ENCODE measurements at places on chromosomes 11 and 22. TPM values are rescaled to one million over a fixed set of nuclear protein-coding genes. Genes with fewer than 3 reads are reported as not detected.

- peak; percentile 52 for DNase-seq
Observed at GRCh38 chr22:21642584-21643448, 714 bp downstream of the SDF2L1 start.

Gene ST14
- not detected for total RNA-seq

Gene PGA4
- not detected for total RNA-seq

Gene LRRN4CL
- total RNA-seq: 62.0 TPM

Gene MRGPRX4
- not detected for total RNA-seq

Gene P2RX3
- total RNA-seq: not detected

DNA sequence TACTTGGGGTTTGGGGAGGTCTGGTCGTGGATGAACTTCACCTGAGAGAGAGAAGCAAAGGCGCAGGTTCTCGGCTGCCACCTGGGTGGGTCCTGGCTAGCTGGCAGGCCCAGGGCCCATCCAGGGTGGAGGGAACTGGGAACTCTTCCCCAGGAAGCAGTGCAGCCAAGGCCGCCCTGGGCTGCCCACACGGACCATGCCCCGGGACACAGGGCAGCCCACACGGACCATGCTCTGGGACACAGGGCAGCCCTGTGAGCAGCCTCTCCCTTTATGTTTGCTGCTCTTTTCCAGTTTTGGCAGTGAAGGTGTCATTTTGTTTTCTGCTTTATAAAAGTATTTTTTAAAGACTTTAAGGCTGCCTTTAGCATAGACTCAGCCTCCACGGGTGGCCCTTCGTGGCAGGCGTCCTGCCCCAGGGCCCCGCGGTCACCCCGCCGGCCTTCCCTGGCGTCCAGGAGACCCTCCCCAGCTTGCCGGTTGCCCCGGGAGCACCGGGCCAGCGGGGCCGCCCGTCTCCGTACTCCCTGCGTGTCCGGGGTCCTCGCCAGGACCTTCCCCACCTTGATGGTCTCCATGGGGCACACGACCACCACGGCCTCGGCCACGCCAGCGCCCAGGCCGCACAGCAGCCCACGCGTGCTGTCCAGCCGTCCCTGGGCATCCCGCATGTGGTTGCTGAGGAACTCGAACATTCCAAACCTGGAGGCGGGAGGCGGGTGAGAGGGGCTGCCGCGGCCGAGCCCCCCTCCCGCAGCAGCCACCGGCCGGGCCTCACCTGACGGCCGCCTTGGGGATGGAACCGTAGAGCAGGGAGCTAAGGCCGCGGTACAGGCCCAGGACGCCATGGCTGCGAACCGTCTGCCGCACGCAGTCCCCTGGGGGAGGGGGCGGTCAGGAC lies 1.1 kb downstream of the SLC25A1 start:
- DNase-seq: no peak

- DNase-seq: no peak
Observed at GRCh38 chr11:42145311-42145710, 685.9 kb upstream of the LRRC4C start.

Gene SLC22A9
- total RNA-seq: not detected

DNA sequence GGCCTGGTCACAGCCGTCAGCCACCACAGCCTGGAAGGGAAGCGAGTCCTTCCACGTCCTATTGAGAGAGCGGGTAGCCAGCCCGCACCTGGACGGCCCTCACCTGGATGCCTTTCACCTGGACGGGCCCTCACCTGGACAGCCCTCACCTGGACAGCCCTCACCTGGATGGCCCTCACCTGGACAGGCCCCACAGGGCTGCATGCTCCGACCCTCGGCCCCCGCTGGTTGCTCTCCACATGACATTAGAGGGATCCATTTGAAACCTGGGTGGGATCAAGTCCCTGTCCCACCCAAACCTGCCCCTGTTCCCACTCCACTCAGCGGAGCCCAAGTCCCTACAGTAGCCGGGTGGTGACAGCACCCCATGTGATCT lies 3.7 kb downstream of the C1QTNF6 start:
- DNase-seq: no peak

GRCh38 chr11:109378034-109378433 lies 44.0 kb upstream of the C11orf87 start:
- peak; percentile 3 for DNase-seq

GRCh38 chr11:1012291-1012690 lies 24.2 kb downstream of the MUC6 start:
- no peak for DNase-seq

Gene SART1
- total RNA-seq: 71.2 TPM

Gene KCNJ4
- total RNA-seq: not detected

DNA sequence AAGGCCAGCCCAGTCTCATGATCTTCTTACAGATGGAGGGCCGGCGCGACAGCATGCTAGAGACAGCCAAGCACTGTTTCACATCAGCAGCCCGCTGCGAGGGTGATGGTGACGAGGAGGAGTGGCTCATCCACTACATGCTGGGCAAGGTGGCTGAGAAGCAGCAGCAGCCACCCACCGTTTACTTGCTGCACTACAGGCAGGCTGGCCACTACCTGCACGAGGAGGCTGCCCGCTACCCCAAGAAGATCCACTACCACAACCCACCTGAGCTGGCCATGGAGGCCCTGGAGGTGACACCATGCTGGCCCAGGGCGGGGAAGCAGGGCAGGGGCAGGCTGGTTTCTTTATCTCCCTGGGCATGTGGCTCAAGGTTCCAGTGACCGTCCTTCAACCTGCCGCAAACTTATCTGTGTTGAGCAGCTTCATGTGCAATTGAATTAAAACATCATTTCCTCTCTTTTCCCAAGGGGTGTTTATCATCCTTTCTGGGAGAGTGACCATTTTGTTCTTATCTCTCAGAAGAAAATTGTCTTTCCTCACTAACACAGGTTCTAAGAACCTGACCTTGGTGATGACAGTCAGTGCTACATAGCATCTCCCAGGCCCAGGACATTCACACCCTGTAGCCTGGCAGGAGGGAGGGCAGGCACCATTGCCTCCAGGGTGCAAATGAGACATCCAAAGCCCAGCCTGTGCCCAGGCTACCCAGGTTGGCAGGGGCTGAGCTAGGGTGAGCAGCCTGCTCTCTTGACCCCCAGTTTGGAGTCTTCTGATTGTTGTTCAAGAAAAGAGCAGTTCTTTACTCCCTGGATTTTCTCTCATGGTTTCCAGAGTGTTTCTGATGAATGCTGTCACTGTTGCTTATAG lies 80.7 kb downstream of the CABIN1 start:
- DNase-seq: no peak

Gene CCDC188
- 0.45 TPM for total RNA-seq

DNA sequence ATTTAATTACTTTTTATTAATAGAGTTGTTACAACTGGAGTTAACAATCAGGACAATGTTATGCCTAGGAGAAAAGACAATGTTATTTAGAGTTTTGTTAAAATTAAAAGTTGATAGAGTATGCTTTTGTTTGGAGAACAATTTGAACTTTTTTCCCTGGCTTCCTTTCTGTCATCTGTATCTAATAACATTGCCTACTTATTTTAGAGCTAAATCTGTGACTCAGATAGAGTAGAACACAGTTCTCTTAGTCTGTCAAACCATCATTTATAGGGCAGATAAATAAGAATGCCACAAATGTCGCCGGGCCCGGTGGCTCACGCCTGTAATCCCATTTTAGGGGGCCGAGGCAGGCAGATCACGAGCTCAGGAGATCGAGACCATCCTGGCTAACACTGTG lies 28.9 kb upstream of the YAP1 start:
- no peak for DNase-seq

GRCh38 chr22:49996119-49996517 lies 16.4 kb downstream of the IL17REL start:
- DNase-seq: no peak

DNA sequence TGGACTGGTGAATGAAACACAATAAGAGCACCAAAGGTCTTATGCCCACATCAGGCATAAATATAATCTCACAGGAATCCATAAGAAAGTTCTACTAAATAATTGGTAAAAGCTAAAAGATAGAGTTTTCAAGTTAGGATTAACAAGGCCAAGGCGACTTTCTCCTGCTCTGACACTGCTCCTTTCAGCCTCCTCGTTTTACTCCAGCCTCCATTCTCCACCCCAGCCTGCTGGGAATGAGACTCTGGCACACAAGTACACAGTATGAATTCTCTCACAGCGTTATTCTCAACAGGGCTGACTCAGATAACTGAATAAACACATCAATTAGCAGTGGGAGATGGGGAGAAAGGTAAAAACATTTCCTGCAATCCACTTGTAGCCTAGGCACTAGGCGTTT lies 94.9 kb downstream of the APOL5 start:
- DNase-seq: no peak

DNA sequence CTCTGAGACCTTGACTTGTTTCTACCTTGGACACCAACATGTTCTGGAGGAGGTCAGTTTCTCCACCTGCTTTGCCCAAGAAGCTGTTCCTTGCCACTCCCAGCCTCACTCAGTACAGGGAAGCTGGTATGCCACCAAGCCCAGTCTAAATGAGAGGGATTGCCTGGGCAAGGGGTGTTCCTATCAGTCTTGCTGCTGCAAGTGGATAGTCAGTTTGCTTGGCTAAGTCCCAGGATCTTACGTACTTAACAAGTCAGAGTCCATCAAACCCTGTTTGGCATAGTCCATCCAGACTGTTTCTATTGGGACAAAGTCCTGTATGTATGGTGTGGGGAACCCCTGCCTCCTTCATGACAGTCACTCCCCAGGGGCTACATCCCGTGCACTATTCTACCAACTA lies 66.6 kb downstream of the RPL27A start:
- no peak for DNase-seq

- no peak for DNase-seq
Observed at GRCh38 chr11:87460279-87460678, 422.5 kb downstream of the TMEM135 start.

Gene SEZ6L
- total RNA-seq: under 0.01 TPM

Gene GLYATL1
- total RNA-seq: not detected

GRCh38 chr11:83181815-83182214 lies 11.7 kb upstream of the ANKRD42 start:
- DNase-seq: no peak

- DNase-seq: peak; percentile 67
Observed at GRCh38 chr11:76577226-76577920, 93.2 kb downstream of the LRRC32 start.

DNA sequence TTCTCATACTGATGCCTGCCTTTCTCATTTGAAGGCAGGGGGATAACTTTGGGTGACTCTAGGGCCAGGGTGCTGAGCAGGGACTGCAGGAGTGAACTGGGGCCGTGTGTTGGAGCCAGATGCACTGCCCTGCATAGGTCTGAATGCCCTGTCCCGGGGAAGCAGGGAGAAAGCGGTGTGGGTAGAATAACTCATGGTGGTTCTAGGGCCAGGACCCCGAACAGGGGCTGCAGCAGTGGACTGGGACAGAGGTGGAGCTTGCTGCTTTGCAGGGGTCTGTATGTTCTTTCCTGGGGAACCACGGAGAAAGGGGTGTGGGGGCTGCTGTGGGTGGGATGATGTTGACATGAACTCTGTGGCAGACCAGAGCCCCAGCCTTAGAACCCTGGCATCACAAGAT lies 52.9 kb downstream of the GAB4 start:
- DNase-seq: no peak

GRCh38 chr11:75365711-75366181 lies 14.3 kb upstream of the ARRB1 start:
- DNase-seq: peak; percentile 77

Gene CSRP3
- 0.27 TPM for total RNA-seq

DNA sequence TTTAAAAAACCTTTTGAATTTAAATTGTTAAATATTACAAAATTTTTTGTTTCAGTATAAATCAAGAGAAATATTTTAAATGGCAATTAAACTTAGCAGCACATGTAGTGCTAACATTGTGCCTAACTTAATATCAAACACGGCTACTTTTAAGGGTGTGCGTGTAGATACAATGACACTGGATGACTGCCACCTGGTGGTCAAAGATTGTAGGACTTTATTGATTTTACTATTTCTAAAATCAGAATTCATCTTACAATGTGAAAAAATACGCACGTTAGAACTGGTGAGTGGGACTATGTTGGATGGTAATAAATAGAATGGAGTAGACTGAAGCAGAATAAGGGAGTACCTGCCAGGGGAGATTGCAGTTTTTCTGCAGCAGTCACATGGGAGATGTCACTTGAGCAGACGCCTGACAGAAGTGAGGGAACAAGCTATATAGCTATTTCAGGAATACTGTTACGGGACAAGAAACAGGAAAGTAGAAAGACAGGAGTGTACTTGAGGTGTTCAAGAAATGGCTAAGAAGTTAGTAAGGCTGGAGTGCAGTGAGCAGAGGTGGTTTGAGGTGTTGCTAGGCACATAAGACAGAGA lies 52.9 kb downstream of the UVRAG start:
- peak; percentile 77 for DNase-seq

- no peak for DNase-seq
Observed at GRCh38 chr22:34960005-34960404, 106.0 kb upstream of the ISX start.

GRCh38 chr22:43462701-43463100 lies 50.9 kb downstream of the MPPED1 start:
- DNase-seq: no peak

GRCh38 chr22:43520632-43521039 lies 108.8 kb downstream of the MPPED1 start:
- DNase-seq: no peak

Gene SLC37A2
- 0.63 TPM for total RNA-seq

GRCh38 chr11:107859459-107860239 lies 1.1 kb upstream of the SLC35F2 start:
- peak; percentile 24 for DNase-seq

DNA sequence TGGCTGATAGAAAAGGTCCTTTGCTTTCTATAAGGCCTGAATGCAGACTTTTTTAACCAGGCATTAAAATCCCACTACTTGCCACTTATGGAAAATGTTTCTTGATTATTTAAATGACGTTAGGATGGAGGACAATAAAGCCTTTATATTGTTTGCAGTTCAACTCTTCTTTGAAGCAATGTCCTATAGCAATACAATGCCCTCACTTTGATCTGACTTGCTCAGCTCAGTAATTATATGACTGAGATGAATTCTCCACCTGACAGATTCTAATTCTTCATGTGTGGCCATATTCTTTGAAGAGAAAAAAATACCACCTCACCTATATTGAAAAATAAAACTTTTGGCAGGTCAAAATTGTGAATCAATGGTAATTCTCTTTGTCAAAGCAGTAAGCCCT lies 182.0 kb upstream of the MTMR2 start:
- no peak for DNase-seq

GRCh38 chr11:94243571-94244515 lies 60.5 kb upstream of the IZUMO1R start:
- no peak for DNase-seq

Data from fibroblast of the aortic adventitia (primary cell).